ENCODE measurements at places on chromosomes 11 and 22.

DNA sequence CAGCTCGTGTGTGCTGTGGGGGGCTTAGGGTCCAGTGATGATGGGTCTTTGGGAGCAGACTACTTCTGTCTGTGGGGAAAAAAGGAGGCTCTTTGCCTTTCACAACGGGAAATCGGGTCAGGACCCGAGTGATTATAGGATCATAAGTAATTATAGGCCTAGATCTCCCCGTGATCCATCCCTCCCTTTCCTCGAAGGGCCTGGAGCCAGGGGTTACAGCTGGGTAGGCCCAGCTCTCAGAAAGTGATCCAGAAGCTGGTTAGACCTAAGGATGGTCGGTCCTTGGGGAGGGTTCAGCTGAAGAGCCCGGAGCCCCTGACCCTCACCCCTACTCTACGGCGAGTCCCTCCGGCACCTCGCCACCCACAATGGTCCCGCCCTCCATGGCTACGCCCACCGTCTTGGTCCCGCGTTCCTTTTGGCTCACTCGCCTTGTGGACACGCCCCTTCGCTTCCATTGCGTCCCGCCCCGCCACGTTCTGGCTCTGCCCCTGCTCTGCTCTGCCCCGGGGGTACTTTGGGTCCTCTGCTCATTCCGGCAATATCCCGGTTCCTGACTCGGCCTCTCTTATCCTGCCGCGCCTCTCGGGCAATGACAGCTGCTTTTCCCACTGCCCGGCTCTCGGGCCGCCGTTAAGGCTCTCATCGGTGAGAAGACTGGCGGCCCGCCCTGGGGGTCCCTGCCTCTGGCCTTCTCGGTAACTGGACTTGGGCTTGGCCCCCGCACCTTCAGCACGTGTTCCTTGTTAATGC, 5.0 kb downstream of the IGSF22 start:
- DNase-seq: peak; percentile 89

- no peak for DNase-seq
These were observed 3.7 kb upstream of the HDHD5 start for GRCh38 chr22:17162731-17163130.

DNA sequence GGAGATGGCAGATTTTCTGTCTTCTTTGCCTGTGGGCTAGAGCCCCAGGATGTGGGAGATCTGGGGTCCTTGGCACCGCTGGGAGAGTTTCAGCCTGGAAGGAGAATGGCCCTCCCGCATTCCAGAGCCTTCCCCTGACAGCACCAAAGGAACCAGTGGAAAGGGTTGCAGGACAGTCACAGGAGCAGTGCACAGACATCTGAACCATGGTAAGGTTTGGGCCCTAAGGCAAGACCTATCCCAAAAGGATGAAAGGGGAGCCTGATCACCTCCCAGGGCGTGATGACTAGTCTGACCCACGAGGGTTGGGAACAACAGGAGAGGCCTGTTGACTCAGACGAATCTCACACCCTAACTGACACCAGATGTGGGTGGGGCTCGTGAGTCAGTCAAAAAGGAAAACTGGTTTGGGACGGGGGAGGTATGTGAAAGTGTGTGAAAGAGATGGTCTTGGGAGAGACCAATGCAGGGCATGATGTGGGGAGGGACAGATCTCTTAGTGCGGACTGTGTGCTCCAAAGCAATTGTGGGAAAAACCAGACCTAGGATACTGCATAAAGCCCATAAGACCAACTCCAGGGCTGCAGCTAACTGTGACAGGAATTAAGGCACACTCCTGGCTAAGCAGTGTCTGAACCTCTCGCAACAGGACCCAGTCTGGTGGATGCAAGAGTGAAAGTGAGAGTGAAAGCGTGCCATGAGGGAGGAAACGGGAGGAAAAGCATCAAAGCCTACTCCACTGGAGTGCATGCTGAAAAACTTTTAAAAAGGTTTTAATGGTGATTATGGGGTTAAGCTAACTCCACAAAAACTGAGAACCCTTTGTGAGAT, 39.1 kb upstream of the GLYAT start:
- no peak for DNase-seq

- DNase-seq: no peak
These were observed 32.0 kb downstream of the CD82 start for GRCh38 chr11:44597358-44598012.

DNA sequence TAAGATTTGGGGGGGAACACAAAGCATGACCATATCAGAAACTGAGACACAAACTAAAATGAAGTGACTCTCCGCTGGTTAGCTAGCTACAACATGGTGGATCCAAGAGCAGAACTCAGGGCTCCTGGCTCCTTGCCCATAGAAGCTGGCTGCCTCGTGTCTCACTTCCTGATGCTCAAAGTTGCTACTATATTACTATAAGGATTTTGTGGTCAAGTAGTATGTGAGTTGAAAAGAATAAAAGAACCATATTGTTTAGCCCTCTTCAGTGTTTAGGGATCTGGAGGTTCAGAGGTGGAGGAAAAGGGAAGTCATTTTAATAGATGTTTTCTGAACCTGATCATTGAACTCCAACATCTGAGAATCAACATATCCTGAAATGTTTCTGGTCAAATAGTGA, 16.9 kb upstream of the SIK2 start:
- DNase-seq: no peak

- no peak for DNase-seq
These were observed 8.9 kb downstream of the HPX start for GRCh38 chr11:6431861-6432260.

DNA sequence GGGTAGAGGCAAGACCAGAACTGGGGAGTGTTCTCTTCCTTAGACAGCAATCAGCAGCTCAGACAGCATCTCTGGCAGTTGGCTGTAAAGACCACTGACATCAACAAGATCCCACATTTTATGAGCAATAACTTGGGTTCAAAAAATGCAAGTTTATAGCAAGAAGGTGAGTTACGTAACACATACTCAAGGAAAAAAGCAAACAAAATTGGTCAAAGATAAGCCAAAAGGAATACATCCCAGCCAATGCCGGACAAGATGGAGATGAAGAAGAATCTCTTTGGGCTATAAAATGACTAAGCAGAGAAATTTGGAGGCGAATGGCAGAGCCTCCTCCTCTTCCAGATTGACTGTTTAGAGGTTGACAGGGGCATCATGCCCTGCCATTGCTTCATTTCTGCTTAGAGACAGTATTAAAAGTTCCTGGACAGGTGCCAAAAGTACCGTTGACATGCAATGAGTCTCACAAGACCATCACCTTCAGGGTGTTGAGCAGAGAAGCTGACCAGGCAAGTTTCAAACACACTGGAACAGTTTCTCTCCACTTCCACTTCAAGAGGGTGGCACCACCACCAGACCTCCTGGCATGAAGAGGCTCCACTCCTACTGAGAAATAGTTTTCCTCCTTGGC, 55.9 kb downstream of the ENDOD1 start:
- DNase-seq: no peak

DNA sequence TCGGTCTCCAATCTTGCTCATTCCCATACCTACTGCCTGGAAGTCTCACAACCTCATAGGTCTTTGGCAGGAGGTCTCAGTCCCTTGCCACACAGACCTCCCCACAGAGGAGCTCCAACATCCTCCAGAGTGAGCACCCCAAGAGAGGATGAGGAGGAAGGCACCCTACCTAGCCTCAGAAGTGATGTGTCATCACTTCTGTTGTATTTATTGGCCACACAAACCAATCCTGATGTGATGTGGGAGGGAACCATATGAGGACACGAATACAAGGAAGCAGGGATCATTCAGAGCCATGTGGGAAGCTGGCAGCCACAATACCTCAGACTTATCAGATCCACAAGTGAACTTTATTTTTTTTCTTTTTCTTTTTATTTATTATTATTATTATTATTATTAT, 9.0 kb upstream of the UPK2 start:
- DNase-seq: no peak

- no peak for DNase-seq
These were observed 31.8 kb downstream of the DLG2 start for GRCh38 chr11:85595285-85595884.

GRCh38 chr11:17585911-17586695, 39.0 kb downstream of the OTOG start:
- DNase-seq: no peak

GRCh38 chr11:109963101-109963500, 130.1 kb upstream of the ZC3H12C start:
- no peak for DNase-seq

GRCh38 chr11:77111946-77112345, 9.3 kb downstream of the OMP start:
- no peak for DNase-seq

DNA sequence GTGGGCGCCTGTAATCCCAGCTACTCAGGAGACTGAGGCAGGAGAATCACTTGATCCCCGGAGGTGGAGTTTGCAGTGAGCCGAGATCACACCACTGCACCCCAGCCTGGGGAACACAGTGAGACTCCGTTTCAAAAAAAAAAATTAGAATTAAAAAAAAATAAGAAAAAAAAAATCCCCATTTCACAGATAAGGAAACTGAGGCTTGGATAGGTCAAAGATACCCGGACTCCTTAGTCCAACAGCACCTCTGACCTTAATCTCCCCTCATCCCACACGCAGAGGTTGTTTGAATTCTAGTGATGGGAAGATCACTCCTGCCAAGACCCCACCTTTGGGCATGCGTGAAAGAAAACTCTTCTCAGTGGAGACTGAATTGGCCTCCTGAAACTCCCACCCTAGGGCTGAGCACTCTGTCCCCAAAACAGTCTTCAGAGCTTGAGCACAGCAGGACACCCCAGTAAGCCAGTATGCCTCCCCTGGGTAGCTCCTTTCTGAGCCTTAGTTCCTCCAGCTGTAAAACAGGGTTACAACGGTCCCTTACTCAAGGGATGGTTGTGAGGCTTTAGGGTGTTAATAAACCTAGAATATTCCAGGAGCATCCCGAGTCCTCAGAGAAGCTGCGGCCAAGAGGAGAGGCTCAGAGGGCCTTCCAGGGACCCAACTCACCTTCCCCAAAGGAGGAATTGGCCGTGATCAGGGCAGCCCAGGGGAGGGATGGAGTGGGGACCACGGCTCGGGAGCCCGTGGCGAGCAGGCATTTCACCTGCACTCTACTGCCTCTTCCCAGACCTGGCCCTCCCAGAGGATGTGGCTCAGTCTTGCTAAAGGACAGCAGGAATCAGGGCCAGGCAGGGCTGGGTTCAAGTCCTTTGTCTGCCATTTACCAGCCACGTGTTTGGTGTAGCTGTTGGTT, 73.3 kb downstream of the NFAM1 start:
- no peak for DNase-seq

DNA sequence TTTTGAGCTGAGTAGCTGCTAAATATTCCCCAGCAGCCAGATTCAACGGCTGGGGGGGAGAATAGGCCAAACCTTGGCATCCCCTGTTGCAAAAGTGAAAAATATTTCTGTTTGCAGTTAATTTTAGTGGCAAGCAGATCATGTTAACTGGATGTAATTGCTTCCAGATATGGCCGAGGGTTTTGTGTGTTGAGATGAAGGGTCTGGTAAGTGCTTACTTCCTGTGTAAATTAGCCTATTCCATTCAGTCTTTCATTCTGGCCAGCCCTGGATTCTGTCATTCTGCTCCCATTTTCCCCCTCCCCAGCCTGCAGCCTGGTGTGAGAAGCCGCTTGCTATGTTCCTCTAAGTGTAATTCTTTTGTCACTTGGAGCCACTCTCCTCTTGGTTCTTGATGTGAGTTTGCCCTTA, 17.4 kb downstream of the ZBTB16 start:
- DNase-seq: no peak

GRCh38 chr22:31625661-31626426, 36.2 kb downstream of the PISD start:
- peak; percentile 74 for DNase-seq

- DNase-seq: no peak
These were observed 9.3 kb downstream of the NUP50 start for GRCh38 chr22:45172881-45173585.

DNA sequence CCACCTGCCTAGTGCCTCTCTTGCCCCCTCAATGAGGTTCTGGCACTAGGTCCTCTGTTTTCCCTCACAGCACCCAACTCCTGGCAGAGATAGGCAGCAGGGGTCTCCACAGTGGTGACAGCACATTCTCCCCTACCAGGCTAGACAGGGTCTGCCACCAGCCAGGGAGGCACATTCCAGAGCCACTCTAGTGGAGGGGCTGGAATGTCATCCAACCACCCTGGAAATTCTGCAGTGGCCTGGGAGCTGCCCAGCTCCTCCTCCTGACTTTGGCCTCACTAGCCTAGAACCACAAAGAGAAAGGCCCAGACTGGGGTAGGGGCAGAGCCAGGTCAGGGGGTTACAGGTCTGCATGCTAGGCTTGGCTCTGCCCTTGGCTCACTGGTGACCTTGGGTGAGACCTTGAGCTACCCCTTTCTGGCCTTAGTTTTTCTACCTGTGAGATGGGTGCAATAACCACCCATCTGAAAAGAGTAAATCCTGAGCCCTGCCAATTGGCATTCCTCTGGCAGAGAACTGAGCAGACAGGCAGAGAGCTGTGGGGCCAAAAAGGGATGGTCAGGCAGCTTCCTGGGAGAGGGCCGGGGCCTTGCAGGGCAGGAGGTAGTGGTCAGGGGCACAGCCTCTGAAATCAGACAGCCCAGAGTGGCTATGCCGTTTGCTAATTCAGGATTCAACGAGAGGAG, 7.1 kb downstream of the P2RY2 start:
- DNase-seq: no peak

DNA sequence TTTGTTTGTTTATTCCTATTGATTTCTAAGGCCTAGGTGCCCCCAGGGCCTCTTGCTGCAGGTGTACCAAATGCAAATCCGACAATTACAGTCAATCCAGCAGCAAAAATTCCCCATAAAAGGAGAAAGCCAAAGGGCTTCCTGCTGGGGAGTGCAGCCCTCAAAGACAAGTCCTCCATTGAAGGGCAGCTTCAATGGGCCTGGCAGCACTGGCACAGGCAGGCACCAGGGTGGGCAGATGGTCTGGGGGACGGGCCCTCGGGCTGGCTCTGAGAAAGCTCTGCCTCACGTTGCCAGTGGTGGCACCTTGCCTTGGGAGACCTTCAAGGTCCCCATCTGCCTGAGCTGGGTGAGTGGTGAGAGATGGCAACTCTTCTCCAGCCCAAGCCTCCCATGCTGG, 128.0 kb downstream of the DSCAML1 start:
- DNase-seq: no peak

- no peak for DNase-seq
These were observed 3.0 kb downstream of the OR8D4 start for GRCh38 chr11:123904932-123905331.

DNA sequence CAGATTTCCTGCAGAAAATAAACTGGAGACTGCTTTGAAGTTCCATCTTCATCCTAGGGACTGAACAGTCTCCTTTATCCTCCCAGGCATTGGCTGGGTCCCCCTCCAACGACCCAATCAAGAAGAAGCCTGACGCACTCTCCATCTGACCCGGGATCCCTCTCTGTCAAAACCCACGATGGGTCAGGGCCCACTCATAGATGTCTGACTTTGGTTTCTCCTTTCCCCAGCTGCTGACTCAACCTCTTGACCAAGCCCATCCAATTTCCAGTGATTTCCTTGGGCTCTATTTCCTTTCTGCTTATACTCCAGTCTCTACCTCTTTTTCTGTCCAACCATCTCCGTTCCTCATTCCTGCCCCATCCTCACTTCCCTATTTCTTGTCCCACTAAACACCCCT, 189.7 kb downstream of the MIAT start:
- no peak for DNase-seq
